Neuronal stem cell (in vitro differentiated cells): ENCODE measurements at places on chromosomes 5 and 9.

- no peak for DNase-seq
Observed at GRCh38 chr5:20604992-20605391, 617.0 kb upstream of the CDH18 start.

GRCh38 chr9:92138157-92138959 lies 23.1 kb upstream of the SPTLC1 start:
- DNase-seq, result peak; percentile 72

DNA sequence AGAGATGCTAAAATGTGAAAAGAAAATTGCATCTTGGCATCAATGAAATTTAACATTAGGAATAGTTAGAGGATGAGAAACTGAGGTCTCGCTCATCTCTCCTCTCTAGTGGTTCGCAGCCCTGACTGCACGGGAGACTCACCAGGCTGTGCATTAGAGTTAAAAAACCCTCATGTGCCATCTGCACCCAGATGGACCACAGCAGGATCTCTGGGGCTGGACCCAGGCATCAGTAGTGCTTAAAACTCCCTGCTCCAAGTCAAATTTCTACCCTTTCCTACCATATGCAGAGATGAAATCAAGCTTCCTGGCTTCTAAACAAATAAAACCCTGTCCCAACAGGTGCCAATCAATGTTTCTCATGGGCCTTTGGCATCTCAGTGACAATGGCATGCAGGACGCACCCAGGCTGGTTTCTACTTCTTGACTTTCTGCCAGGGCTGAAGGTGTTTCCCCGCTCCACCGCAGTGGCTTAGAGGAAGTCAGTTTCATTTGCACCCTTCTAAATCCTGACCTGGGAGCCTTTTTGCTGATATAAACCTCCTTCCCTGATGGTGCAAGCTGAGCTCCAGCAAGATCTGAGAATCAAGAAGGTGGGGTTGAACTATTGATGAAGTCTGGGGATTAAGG lies 132.6 kb downstream of the NSG2 start:
- DNase-seq, result no peak

GRCh38 chr9:127457191-127457878 lies 6.0 kb downstream of the LRSAM1 start:
- no peak for DNase-seq

DNA sequence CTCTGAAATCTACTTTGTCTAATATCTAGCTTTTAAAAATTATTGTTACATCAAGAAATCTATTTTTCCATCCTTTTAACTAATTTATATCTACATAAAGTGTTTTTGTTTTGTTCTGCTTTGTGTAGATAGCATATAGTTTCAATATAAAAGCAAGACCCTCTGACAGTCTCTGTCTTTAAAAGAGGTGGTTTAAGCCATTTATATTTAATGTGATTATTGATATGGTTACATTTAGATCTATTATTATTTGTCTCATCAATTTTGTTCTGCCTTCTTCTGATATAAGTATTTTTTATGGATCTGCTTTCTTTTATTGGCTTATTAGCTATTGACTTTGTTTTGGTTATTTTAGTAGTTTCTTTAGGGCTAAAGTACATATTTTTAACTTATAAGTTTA lies 16.0 kb downstream of the HMGXB3 start:
- no peak for DNase-seq

DNA sequence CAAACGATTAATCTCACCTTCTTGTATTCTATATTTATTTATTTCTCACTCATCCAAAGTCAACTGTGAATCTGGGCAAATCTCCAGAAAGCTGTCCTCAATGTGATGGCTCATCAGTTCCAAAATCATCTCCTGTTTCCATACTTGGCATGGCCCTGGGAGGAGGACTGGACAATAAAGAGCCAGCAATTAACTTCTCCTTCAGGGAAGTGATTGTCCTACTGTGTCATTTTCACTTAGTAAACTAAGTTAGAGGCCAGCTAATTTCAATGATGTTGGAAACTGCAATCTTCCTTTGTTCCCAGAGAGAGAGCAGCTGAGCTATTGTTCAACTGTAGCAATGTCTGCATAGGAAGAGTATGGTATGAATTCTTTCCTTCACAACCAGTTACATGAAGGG lies 17.5 kb downstream of the CDH12 start:
- peak; percentile 4 for DNase-seq

DNA sequence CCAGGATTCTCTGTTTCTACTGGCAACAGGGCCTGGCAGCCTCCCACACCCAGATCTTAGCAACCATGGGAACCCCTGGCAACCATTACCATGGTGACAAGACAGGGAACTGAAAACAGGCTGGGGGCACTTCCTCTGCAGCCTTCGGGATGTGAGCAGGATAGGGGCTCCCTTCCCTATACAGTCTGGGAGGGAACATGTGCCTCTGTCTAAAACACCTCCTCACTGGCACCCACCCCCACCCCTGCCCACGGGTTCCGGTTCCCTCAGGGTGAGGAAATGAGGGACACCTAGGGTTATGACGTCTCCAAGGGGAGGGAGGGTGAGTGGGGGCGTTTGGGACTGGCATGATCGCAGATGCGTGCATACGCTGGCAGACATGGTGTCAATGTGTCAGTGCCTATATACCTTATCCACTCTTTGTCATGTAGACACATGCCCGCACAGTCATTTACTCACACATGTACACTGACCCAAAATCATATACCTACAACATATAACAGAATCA lies 3.0 kb upstream of the DNAJB5 start:
- peak; percentile 46 for DNase-seq

DNA sequence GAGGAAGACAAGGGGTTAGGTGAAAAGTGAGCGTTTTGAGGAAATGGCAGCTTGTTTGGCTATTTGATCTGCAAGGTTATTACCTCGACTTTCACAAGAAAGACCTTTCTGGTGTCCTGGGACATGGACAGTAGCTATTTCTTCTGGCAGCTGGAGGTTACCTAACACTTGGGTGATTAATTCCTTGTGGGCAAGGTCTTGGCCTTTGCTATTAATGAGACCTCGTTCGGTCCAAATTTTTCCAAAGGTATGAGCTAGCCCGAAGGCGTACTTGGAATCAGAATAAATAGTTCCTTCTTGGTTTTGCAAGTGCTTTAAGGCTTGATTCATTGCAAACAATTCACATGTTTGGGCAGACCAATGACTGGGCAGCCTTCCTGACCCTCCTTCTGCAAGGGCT lies 4.9 kb downstream of the GTF3C5 start:
- no peak for DNase-seq

- DNase-seq, result no peak
Observed at GRCh38 chr5:168186289-168187074, 105.0 kb upstream of the WWC1 start.

GRCh38 chr5:59042201-59043055 lies 459.6 kb downstream of the RAB3C start:
- no peak for DNase-seq

- no peak for DNase-seq
Observed at GRCh38 chr9:90189306-90189705, 453.3 kb downstream of the DIRAS2 start.

DNA sequence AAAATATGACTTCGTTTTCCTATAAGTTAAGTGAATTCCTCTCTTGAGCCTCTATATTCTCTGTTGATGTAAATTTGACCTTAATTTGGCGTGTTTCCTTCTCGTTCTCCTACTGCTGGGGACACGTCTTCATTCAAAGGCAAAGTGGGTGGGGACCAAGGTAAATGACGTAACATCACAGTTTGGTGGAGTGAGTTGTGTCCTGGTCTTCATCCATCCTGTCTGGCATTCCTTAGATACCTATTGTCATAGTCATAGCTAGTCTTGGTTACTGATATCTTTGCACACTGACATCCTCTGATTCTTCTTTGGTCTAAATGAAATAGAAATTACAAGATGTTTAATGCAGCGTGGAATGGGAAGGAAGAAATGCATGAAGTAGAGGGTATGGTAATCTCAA lies 108.5 kb downstream of the NNT start:
- no peak for DNase-seq
